ENCODE measurements at places on chromosomes 11 and 22. TPM values are rescaled to one million over a fixed set of nuclear protein-coding genes. Genes with fewer than 3 reads are reported as not detected.
A peak's percentile ranks its signal among the peaks of the same experiment; 100 is the strongest.

- DNase-seq = no peak
Observed at GRCh38 chr11:2386591-2386990, 9.5 kb downstream of the CD81 start.

DNA sequence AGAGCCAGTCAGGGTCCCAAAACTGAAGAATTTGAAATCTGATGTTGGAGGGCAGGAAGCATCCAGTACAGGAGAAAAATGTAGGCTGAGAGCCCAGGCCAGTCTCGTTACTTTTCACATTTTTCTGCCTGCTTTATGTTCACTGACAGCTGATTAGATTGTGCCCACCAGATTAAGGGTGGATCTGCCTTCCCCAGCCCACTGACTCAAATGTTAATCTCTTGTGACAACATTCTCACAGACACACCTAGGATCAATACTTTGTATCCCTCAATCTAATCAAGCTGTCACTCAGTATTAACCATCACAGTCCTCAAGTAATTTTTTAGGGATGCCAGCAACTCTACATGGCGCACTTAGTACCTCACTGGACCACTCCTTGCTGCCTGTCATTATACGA is 1345.3 kb downstream of the FAM181B start:
- no peak for DNase-seq

- DNase-seq = no peak
Observed at GRCh38 chr11:35111161-35112055, 27.6 kb upstream of the CD44 start.

- no peak for DNase-seq
Observed at GRCh38 chr11:102957953-102958352, 2.4 kb upstream of the MMP13 start.

- DNase-seq = peak; percentile 45
Observed at GRCh38 chr11:63490551-63491239, at the start of gene PLAAT5. Gene PLAAT5 (minus strand): TSS chr11:63491167. CDS start chr11:63491034, 133 bp downstream.

- no peak for DNase-seq
Observed at GRCh38 chr22:29628996-29629902, 25.8 kb downstream of the NF2 start.

- DNase-seq = no peak
Observed at GRCh38 chr11:130070846-130071200, 1.1 kb downstream of the APLP2 start.

- no peak for DNase-seq
Observed at GRCh38 chr11:2304506-2305139, 2.8 kb downstream of the TSPAN32 start.

DNA sequence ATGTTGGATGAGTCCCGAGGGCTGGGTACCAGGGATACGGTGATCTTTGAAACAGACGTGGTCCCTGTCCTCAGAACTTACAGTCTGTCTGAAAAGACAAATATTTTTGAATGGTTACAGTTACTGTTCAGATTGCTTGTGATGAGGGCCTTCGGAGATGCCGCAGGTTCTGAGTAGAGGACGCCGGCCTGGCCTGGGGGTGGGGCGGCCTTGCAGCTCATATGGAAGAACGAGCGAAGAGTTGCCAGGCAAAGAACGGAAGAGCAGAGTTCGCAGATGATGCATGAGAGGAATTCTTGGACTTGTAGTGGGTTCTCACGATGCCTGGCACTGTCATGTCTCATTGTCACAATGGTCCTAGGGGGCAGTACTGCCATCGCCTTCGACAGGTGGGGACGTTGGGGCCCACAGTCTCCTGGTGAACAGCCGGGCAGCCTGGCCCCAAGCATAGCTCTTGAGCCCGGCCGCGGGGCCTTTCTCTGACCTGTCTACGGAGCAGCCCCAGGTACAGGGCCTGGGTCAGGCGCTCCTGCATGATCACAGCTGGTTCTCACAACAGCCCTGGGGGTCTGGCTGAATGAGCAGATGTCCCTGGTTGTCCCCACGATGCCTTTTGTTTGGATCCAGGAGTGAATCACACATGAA is 60.9 kb upstream of the PARVG start:
- DNase-seq = no peak

- no peak for DNase-seq
Observed at GRCh38 chr11:102920118-102920684, 35.3 kb downstream of the MMP13 start.

The LGALS12 gene
- total RNA-seq = not detected

The CASP5 gene
- total RNA-seq = not detected
